ENCODE measurements at places on chromosomes 11 and 22.

- DNase-seq: no peak
Measured at GRCh38 chr11:108790501-108791299, 125.8 kb downstream of the DDX10 start.

- no peak for DNase-seq
Measured at GRCh38 chr11:72001834-72002591, 3.3 kb downstream of the IL18BP start.

DNA sequence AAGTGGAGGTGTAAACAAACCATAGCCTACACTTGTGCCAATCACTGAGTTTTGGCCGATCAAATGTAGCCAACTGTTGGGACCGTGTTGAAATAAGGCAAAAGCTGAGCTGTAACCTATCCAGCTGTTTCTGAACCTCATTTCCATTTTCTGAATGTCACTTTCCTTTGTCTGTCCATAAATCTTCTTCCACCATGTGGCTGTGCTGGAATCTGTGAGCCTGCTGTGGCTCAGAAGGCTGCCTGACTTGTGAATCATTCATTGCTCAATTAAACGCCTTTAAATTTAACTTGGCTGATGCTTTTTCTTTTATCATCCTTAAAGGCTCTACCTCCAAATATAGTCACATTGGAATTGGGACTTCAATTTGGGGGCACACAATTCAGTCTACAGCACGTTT, 203.1 kb upstream of the MPPED2 start:
- DNase-seq: no peak

DNA sequence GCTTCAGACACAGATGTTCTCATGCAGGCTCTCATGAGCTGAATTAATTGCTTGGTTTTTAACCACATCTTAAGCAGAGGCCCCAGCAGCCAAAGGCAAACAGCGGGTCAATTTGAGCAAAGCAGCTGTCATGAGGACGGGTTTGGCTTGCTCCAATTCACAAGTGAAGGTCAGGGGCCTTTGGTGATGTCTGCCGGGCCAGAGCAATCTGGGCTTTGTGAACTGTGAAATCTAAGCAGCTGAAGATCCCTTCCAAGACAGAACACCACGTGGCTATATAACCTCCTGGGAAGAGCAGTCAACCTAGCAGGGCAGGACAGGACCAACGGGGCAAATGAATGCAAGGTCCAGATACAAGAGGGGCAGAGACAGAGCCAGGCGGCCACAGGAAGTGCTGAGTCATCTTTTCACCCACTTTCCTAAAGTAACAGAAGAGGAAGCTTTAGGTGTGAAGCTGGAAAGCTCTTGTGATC, 187.3 kb upstream of the B3GAT1 start:
- no peak for DNase-seq

DNA sequence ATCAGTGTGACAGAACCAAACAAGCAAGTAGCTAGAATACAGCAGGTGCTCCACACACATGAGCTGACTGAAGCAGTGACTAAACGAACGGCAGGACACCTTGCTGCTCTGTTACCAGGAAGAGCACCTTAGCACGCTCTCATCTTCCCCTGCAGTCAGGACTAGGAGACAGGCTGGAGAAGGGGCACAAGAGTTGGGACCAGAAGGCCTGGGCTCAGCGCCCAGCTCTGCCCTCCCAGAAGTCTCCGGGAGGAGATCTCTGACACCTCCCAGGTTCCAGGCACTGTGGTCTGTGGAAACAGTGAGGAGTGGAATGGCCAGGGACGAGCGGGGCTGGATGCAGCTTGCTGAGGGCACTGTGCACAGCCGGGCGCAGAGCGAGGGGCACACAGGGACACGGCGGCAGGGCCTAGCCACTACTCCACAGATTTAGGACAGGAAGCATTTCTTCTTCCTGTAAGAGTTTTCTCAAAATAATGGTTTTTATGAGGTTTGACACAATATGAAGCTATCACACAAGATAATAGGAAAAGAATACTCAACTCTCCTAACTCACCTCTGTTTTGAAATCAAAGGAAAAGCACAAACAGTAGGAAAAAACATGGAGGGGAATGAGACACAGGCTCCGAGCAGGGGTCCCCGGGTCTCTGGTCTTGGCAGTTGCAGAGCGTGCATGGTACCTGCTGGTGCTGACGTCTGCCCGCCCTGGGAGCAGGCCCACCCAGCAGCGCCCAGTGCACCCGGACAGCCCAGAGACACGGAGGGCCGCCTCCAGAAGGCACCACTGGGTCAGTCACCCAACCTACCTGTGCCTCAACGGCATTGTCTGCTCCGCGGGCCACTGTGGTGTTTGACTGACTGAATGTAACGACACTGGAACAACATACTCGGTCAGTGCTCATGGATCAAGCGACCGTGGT, 67.6 kb downstream of the NCAPD3 start:
- DNase-seq: no peak

DNA sequence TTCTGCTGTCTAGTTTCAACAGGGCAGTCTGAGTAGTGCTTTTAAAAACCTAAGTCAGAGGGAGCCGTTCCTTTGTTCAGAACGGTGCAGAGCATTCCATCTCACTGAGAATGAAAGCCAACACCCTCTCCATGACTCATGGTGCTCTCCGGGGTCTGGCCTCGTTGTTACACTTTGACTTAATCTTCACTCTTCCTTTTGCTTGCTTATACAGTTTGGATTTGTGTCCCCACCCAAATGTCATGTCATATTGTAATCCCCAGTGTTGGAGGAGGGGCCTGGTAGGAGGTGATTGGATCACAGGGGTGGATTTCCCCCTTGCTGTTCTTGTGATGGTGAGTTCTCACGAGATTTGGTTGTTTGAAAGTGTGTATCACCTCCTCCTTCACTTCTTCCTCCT, 292.2 kb downstream of the ST3GAL4 start:
- DNase-seq: no peak

DNA sequence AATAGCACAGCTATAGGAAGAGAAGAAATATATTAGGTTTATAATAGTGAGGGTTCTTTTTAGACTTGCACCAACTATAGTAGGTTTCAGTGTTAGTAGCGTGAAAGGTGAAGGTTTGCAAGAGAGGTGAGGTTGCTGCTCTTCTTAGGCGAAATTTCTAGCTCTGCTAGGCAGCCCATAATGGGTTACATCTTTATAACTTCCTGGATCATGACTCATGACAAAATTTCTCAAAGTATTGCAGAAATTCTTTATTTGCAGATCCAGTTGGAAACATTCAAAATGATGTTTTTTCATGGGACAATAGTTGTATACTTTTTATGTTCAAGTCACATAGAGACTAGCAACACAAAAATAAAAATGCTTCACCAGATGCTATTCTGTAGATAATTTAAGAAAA, 260.0 kb downstream of the SOX6 start:
- no peak for DNase-seq

DNA sequence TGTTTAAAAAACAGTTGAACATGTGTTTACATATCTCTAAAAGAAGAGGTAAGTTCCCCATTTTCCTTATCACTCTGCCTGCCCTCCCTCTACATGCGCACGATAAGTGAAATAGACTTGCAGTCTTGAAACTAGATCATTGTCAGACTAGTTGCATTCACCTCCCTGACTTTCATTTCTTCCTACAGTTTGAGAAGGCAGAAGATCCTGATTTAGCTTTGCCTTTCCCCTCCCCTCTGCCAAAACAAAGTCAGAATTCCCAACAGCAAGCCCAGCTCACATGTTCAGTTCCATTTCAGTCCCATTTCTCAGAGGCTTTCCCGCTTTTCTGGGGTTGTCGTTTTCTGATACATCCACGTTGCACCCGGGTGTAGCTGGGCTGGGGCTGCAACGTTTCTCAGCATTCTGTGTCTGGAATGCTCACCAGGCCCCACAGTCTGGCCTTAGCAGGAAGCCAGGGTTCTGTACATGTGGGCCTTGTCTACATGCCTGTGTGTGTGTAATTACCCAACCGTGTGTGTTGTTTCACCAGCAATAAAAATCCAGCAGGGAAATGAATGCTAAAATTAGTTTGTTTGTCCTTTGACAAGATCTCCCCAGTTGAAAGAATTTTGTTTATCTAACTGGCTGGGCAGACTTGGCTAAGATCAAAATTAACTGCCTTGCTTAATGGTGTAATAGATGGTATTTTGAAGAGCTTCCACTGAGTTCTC, 179.2 kb downstream of the DBX1 start:
- no peak for DNase-seq

DNA sequence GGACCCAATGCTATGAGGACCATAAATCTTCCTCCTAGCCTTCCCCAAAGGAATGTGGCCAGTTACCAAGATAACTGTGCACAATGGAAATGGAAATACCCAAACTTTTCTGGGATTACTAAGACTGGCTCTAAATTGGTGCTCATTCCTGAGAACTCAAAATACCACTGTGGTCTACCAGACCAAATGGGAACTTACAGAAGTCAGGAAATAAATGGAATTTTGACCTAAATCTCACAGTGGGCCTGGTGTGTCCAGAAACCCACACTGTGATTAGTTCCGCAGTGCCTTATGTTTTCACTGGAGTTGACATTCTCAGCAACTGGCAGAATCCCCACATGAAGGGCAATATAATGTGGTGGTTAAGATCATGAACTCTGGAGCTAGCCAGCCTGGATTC, 99.4 kb upstream of the ZC3H12C start:
- no peak for DNase-seq

- no peak for DNase-seq
Measured at GRCh38 chr11:108959105-108959761, 294.4 kb downstream of the DDX10 start.

GRCh38 chr11:93034723-93035039, 65.2 kb downstream of the MTNR1B start:
- no peak for DNase-seq

DNA sequence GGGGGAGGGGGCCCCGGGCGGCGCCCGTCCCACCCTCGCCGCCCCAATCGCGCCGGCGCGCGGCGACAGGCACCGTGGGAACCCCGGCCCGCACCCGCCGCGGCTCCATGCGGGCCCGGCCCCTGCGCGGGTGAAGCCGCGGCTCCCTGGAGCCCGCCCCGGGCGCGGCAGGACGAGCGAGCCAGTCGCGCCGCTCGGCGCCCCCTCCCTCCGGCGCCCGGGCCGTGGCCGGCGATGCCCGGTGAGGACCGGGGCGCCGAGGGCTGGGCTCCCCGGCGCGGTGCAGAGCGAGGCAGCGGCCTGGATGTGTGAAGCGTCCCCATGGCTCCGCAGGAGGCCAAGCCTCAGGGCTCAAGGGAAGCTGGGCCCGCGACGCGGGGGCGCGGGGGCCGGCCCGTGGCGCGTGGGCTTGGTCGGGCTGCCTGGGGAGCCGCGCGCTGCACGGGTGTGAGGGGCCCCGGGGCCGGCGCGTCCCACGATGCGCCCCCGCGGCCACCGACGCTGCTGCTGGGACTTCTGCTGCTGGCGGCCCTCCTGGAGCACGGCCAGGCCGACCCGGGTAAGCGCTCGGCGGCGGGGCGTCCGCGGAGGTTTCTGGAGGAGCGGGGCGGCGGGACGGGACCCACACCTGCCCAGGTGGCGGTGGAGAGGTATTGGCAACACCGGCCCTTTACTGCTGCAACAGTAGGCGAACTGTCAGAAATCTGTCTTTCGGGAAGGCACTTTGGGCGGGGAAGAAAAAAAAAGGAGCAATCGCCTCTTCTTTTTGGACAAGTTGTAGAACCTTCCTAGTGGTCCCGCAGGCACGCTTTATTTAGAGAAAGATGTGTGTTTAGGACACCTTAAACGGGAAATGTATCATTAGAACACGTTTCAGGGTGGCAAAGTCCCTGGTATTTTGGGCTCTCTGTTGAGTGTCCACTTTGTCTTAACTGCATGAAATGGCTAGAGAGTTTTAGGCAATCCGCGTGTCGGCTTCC, 119.4 kb downstream of the HIPK3 start:
- peak; percentile 43 for DNase-seq

- no peak for DNase-seq
Measured at GRCh38 chr22:29883775-29884097, 762 bp downstream of the MTMR3 start.

GRCh38 chr11:117980280-117980679, 5.9 kb upstream of the IL10RA start:
- no peak for DNase-seq

DNA sequence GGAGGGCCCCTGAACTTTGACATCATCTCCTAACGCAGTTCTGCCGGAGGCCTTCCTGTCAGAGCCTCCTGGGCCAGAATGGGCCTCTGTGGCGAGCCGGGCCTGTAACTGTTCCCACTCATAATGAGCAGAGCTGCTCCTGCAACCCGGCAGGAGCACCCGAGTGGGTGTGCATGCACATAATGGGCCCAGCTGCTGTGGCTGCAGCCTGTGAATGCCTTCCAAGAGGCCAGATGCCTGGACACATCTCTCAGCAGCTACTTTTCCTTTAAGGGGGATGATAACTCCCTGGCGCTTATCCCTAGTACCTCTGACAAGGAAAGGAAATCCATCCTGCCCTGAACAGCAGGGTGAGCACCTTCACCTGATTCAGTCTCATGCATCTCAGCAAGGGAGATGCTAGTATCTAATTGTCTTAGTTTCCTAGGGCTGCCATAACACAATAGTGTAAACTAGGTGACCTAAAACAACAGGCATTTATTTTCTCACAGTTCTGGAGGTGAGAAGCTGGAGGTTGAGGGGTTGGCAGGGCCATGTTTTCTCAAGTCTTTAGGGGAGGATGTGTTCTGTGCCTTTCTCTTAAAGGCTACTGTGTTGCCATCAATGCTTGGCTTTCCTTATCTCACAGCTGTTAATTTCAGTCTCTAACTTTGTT, 120.5 kb downstream of the TEAD1 start:
- no peak for DNase-seq

DNA sequence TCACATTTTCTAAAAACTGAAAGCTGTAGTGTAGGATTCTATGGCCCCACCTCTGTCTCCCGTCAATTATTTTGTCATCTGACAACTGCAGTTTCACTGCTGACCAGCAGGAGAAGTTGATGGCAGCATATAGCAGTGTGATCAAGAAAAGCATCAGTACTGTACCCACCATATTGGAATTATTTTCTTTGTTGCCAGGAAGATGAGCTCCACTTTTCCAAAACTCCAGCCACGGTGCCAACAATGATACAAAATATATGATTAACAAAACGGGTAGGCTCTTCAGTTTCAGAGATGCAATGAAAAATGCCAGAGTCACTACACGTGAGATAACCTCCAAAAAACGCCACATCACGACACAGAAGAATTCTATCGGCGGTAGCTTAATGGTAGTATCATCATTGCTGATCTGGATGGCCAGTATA, 41.3 kb downstream of the XKR3 start:
- DNase-seq: no peak

- no peak for DNase-seq
Measured at GRCh38 chr22:32005453-32005852, 37.6 kb upstream of the SLC5A1 start.

GRCh38 chr11:116412118-116412889, 360.5 kb downstream of the BUD13 start:
- no peak for DNase-seq

- DNase-seq: no peak
Measured at GRCh38 chr11:76767659-76768058, 15.5 kb upstream of the TSKU start.

DNA sequence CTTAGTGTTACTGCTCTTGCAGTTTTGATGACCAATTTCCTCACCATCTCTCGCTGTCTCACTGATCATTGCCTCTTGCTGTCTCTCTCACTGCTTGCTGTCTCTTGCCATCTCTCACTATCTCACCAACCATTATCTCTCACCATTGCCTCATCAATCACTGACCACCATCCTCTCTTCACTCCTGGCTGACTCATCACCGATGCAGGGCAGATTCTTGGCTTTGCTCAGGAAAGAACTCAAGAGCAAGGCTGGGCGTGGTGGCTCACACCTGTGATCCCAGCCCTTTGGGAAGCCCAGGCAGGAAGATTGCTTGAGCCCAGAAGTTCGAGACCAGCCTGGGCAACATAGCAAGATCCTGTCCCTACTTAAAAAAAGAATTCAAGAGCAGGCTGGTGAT, 66.3 kb upstream of the SYN3 start:
- DNase-seq: no peak

GRCh38 chr22:38861927-38862326, 10.1 kb downstream of the CBX6 start:
- no peak for DNase-seq

GRCh38 chr11:8090756-8091155, 9.7 kb downstream of the TUB start:
- peak; percentile 59 for DNase-seq

Measured in progenitor cell of endocrine pancreas (in vitro differentiated cells).